Hepatocyte (in vitro differentiated cells): ENCODE measurements at places on chromosomes 16 and 17.

DNA sequence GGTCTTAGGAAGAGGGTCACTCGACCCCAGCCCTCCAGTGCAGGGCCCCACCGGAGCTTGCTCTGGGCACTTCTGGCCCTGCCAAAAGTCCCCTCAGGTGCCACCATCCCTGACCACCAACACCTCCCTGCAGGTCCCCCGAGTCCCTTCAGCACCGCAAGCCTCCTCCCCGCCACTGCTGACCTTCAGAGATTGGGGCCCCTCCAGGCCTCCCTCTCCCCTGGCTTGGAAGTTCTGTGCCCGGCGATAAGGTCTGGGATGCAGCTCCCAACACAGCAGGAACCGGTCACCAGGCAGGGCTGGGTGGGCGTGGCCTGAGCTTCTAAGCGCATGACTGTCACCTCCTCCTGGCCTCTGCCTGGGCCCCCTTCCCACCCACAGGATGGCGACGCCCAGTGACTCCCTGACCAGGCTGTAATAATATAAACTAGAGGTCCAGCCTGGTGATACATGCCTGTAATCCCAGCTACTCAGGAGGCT, 11.2 kb downstream of the PIEZO1 start:
- DNase-seq, result peak; percentile 89

- DNase-seq, result no peak
Measured at GRCh38 chr16:87954826-87955225, 3.6 kb downstream of the BANP start.

DNA sequence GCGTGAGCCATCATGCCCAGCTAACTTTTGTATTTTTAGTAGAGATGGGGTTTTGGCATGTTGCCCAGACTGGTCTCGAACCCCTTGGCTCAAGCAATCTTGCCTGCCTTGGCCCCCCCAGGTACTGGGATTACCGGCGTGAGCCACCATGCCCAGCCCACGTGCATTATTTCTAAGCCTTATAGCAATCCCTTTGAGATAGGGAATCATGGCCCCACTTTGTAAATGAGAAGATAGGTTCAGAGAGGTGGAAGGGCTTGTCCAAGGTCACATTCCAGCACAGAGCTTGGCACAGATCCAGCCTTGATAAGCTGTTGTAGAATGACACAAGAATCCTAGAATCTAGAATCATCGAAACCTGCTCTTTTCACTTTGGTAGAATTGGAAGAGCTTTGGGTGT, 4.2 kb upstream of the PYCARD start:
- DNase-seq, result no peak

DNA sequence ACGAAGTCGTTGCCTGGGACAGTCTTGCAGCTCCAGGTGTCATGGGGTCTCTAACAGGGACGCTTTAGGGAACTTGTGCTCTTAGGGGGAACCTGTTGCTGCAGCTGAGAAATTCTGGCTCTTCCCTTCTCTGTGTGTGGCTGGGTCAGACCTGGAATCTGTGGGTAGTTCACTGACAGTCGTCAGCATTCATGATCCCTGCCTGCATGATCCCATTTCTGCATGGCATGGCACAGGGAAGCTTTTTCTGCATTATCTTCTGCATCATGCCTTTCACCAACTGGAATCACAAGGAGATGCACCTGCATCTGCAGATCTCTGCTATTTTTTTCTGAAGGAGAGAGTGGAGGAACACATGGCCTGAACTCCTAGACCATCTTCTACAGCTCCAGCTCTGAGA, 85.6 kb downstream of the SOX9 start:
- DNase-seq, result no peak

- DNase-seq, result no peak
Measured at GRCh38 chr16:57996406-57997175, 3.9 kb downstream of the ZNF319 start.
